ENCODE measurements at places on chromosomes 3 and 15.

- DNase-seq: no peak
Measured at GRCh38 chr3:146166826-146167225, 5.8 kb upstream of the PLOD2 start.

DNA sequence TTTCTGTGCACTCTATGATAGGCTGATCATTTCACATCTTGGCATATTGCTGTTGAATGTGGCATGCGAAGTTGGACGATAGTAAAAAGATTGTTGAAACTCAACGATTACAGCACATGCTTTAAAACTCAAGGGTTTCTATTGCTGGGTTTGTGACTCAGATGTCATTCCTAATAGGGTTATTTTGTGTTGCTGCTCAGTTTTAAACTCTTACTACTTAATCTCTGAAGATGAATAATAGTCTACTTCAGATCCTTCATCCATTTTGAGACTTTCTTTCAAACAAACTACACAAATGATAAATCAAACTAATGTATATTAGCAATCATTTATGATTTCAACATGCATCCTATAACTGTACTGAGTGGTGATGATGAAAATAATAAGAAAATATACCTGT, 71.3 kb upstream of the MBNL1 start:
- DNase-seq: no peak

GRCh38 chr15:32867313-32867626, 149.5 kb downstream of the GREM1 start:
- peak; percentile 89 for DNase-seq

- peak; percentile 49 for DNase-seq
Measured at GRCh38 chr3:87009271-87009670, 18.3 kb upstream of the VGLL3 start.

GRCh38 chr15:71110405-71111180, 4.7 kb upstream of the THSD4 start:
- DNase-seq: no peak

GRCh38 chr3:101913168-101913567, 63.9 kb downstream of the NFKBIZ start:
- peak; percentile 18 for DNase-seq

DNA sequence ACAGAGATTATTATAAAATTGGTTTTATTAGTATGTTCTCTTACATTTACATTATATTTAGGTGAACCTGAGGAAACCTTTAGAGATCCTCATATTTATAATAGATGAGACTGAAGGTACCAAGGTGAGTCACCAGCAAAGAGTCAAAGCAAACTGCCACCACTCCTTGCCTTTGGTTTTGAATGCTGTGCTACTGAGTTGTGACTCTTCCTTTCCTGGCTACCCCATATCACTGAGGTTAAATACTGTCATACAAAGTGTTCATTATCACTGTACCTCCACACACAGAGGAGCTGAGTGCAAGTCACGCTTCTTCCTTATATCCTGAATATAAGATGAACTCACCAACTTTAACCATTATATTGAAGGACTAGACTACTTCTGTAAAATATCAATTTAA, 168.2 kb downstream of the CBLB start:
- DNase-seq: no peak

- DNase-seq: no peak
Measured at GRCh38 chr3:170778240-170779217, 91.5 kb downstream of the RPL22L1 start.

- no peak for DNase-seq
Measured at GRCh38 chr15:88636050-88636449, 2.8 kb upstream of the ISG20 start.

DNA sequence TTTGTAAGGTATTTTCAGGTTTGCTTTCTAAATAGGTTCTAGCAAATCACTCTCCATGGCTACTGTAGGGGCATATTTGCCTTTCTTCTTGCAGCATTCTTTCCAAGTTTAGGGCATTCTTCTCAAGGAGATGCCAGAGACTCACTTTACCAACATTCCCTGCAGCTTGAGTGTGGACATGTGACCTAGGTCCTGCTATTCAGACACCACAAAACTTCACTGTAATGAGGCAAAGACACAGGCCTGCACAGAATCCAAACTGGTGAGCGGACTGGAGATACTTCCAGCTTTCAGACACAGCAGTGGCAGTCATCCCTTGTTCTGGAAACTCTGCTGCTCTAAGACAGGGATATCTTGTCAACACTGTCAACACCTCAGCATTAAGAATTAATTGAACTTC, 146.4 kb upstream of the PFN2 start:
- DNase-seq: peak; percentile 35

Measured in fibroblast of skin of abdomen (primary cell).